EL (cell line): ENCODE measurements at places on chromosomes 11 and 22.
A peak's percentile ranks its signal among the peaks of the same experiment; 100 is the strongest.

DNA sequence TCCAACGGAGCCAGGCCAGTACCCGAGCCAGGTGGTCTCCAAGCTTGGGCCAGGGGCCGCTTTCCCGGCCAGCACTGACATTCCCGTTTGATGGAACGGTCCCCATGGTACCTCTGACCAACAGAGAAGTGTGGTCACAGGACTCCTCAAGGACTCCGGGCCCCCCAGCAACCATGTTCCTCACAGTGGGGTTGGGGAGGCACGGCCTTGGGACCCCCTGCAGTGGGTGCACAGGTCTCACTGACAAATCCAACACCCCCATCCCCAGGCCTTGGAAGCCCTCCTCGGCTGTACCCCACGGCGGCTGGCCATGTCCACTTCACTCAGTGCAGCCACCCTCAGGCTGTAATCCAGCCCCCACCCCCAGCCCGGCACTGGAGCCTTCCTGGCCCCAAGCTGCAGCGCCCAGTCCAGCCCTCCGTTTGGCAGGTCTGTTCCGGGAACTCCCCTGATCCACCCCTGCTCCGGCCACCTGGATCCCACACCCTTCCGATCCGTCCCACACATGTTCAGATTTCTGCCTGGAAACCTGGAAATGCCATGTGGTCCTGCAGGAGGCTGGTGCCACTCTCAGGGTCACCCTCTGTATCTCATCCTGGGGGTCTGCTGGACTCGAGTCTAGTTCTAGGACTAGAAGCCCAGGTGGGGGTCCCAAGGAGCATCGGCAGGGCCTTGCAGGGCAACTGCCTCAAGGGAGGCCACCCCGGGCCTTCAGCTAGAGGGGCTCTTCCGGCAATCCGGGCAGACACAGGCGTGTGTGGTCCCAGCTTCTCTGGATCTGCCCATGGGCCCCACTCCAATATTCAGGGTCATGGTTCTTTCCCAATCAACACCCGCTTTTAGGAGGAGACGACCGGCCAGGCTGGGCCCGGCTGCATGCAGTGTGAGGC lies 26.6 kb downstream of the TBX1 start:
- no peak for DNase-seq

DNA sequence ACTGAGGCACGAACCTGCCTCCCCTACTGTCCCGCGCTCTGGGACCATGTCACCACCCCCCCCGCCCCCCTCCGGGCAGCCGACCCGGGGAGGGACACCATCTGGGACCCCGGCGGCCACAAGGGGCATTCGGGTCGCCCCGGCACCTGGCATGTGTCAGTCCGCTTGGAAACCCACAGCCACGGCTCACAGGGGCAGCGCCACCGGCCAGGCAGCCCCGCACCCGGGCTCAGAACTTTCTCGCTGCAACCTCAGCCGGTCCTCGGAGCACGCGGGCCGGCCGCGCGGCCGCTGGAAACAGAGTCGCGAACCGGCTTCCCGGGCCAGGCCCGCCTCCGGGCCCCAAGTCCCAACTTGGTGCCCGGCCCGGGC lies 159.9 kb upstream of the GRK3 start:
- DNase-seq: peak; percentile 11

DNA sequence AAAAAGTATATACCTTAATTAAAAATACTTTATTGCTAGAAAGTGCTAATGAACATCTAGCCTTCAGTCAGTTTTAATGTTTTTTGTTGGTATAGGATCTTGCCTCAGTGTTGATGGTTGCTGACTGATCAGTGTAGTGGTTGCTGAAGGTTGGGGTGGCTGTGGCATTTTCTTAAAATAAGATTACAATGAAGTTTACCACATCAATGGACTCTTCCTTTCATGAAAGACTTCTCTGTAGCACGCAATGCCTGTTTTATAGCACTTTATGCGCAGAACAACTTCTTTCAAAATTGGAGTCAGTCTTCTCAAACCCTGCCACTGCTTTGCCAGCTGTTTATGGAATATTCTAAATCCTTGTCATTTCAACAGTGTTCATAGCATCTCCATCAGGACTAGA lies 50.6 kb downstream of the LDLRAD3 start:
- no peak for DNase-seq

DNA sequence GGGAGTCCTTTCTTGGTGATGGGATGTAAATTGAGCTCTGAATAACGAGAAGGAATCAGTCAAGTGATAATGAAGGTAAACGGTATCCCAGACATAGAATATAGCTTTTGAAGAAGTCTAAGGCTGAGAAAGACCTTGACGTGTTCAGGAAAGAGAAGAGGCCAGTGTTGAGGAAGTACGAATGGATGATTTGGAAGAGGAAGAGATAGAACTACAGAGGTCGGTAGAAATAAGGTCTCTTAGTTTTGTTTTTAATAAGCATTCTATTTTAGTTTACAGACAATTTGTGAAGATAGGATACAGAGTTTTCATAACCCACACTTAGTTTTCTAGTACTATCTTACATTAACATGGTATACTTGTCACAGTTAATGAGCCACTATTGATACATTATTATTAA lies 1598.1 kb downstream of the FAM181B start:
- DNase-seq: no peak

GRCh38 chr22:41905411-41906202 lies 9.3 kb downstream of the SHISA8 start:
- no peak for DNase-seq
